ENCODE measurements at places on chromosomes 1 and 21.

- no peak for DNase-seq
Observed at GRCh38 chr1:222021129-222021528, 279.2 kb upstream of the DUSP10 start.

DNA sequence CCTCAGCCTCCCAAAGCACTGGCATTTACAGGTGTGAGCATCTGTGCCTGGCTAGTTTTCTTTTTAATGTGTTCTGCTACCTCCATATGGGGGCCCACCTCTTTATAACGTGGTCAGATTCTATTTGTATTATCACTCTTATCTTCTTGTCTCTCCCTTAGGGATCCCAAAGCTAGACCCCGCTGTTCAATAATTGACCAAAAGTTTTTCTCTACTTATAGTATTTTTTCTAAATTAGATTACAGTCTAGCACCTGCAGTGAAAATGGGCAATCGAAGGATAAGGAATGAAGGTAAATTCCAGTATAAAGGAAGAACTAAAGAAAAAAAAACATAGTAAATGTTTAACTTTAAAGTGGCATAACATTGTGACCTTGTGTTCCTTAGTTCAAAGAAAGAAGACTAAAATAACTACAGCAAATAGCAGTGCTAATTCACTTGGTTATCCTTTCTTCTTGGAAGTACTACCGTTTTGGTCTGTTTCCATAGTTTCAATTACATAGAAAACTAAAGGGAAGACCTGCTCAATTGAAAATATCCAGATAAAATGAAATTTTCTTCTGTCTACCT is 24.1 kb downstream of the NFYC start:
- DNase-seq, result no peak

GRCh38 chr21:37909936-37910335 is 6.3 kb downstream of the KCNJ6 start:
- no peak for DNase-seq

GRCh38 chr21:31629972-31630711 is 29.4 kb upstream of the SOD1 start:
- DNase-seq, result no peak

DNA sequence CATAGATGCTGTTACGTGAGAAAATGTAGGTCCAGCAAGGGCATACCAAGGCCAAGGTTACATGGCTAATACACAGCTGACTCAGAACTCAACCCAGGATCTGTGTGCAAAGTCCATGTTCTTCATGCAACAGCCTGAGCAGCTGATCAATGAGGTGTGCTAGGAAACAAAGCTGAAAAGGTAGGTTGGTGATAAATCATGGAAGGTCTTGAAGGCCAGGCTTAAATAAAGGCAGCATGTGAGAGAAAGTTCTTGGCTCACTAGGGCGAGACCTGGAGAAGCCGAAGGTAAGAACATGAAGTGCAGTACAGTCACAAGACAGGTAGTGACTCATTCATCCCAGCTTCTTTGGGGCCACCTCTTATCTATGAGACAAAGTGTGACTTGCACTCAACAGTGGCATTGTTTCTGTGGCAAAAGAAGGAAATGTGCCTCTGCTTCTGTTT is 33.4 kb downstream of the TLR5 start:
- DNase-seq, result no peak

DNA sequence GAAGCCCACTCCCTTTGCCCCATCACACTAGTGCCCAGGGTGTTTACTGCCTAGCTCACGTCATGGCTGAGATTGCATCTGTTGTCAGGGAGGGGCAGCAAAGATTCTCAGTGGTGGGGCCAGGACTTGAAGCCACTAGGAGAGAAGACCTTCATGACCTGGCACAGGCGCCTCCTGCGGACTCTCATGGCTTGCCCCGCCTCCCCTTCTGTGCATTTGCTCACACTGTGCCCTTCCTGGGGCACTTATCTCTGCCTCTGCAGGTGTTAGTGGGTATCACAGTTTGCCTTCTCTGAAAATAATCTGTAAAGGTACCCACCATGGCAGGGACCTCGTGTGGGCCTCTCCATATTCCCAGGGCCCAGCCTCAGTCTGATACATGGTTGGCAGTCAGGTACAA is 20.1 kb downstream of the PTPRU start:
- no peak for DNase-seq

DNA sequence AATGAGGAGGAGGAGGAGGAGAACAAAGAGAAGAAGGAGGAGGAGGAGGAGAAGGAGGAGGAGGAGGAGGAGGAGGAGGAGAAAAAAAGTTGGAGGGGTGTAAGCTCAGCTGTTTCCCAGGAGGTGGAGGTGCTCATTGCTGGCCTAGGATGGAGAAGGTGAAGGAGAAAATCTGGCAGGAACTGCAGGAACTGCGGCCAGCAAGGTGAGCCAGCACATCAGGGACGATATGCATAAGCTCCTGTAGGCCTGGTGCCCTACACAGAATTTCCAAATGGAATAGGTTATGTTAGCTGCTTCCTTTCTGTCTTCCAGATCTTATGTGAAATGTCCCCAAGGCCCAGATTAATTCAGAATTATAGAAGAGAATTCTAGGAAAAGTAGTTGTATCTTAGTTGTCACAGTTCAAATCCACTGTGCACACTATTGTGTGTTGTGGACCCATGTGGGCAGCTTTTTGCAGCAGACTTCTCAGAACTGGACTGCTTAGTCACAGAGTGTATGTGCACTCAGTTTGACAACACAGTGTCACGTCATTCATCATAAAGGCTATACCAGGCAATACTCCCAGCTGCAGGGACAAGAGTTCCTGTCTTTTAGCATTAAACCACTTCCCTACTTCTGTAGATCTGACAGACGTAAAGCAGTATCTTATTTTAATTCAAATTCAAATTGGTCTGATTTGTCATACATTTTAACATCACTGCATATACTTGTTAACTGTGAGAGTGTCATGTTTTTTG is 303.7 kb downstream of the HLX start:
- no peak for DNase-seq

- DNase-seq, result no peak
Observed at GRCh38 chr21:31489726-31490125, 145.7 kb upstream of the TIAM1 start.

DNA sequence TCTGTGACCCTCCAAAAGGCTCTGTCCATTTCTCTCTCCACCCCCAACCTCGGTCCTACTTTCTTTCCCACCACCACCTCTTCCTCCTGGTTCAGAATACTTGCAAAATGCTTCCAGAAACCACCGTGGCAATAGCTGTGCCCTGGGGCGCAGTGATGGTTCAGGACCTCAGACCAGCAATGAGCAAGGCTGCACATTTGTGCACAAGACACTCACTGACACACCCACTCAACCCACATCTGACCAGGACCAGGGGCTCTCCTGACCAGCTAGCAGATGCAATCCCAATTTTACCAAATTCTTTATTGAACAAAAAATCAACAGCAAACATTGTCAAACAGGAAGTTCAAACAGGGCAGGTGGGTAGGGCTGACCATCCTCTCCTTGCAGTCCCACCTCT is 25.7 kb downstream of the SPOCD1 start:
- DNase-seq, result no peak

DNA sequence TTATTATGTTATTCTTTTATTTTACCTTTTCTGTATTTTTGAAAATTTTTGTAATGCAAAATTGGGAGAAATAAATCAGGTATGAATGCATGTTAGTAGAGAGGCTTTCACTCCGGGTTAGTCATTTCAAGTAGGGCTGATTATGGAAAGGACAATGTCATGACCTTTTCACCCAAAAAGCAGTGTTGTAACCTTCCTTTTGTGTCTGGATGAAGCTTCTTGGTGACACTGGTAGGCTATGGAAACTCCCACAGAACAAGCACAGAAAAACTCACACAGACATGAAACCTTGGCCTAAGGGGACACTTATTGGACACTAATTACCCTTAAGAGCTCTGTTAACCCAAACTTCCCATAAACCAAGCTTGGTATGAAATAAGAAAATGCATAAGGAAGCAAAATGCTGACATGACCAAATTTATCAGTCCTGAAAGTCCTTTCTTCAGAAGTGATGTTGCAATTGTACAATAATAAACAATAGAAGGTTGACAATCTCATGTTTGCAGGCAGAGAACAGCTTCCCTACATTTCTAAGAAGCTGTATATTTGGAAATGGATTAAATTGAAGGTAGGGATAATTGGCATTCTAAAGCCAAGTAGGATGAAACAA is 70.0 kb upstream of the KCNJ15 start:
- no peak for DNase-seq

GRCh38 chr1:19613171-19613703 is 30.9 kb upstream of the NBL1 start:
- no peak for DNase-seq

GRCh38 chr21:21230672-21231071 is 232.5 kb downstream of the NCAM2 start:
- DNase-seq, result no peak

DNA sequence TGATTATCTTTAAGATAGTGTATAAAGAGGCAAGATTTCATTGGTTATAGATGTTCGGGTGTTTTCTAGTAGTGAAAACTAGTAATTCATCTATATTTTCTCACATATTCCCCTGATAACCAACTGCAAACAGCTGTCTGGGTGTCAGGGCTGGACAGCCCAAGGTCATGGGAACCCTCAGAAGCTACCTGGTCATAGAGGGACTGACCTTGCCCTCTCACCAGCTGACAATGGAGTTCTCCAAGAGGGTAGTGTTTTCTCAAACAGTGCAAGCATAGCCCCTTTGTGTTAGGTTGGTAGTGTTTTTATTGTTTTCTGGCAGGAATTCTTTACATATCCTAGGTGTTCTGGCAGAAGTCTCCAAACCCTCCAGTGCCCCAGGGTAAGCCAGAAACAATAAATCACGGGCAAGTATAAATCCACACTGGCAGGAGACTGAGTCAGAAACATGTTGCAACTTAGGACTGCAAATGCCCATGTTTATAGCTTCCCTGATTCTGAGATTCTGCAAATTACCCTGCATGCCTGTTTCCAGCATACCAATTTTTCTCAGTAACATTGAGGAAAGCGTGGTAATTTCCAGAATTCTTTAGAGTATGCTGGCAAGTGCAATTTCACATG is 82.8 kb upstream of the ATP1A1 start:
- DNase-seq, result no peak

DNA sequence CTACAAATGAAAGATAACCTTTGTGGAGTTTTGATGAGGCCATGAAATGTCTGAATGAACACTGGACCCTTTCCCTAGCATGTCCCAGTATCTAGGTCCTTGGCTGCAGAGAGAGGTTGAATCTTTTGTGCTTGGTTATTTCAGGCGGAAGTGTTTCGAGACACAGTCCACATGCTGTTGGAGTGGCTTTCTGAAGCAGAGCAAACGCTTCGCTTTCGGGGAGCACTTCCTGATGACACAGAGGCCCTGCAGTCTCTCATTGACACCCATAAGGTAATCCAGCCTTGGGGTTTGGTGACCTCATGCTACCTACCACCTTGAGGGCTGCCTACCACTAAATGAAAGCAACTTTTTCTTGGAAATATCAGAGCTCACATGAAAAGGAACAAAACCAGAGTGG is 38.9 kb upstream of the BMP8A start:
- DNase-seq, result no peak

- DNase-seq, result no peak
Observed at GRCh38 chr1:218447010-218447689, 102.0 kb downstream of the TGFB2 start.

GRCh38 chr1:234875328-234875952 is 253.2 kb downstream of the TOMM20 start:
- no peak for DNase-seq

- DNase-seq, result no peak
Observed at GRCh38 chr1:165069829-165070228, 286.7 kb downstream of the LMX1A start.
